NCI-H226 (cell line): ENCODE measurements at places on chromosomes 11 and 22.
A peak's percentile ranks its signal among the peaks of the same experiment; 100 is the strongest.

DNA sequence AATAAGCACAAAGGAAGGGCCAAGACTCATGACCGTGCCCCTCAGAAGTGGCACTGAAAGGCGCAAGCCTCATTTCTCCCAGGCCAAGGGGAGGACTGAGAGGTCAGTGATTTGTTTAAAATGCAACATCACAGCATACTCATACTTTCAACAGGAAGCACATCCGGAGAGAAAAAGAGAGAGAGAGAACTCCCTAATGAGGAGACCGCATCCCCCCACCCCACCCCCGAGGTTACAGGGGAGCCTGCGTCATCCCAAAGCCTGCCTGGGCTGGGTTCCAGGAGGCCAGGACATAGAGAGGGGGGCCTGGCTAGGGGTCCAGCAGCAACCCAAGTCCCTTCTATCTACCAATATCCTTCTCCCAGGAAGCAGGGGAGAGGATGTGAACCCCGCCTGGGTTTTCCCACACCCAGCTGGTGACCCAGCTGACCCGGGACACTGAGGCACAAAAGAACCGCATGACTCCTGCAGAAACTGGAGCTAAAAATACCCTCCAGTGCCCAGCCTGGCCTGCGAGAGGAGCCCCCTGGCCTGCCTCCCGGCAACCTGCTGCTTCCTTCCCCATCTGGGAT, 3.8 kb downstream of the CSNK1E start:
- peak; percentile 72 for DNase-seq

- DNase-seq = no peak
Measured at GRCh38 chr11:103367650-103368049, 258.4 kb downstream of the DYNC2H1 start.

- DNase-seq = no peak
Measured at GRCh38 chr11:72370201-72370600, 64.1 kb downstream of the CLPB start.

DNA sequence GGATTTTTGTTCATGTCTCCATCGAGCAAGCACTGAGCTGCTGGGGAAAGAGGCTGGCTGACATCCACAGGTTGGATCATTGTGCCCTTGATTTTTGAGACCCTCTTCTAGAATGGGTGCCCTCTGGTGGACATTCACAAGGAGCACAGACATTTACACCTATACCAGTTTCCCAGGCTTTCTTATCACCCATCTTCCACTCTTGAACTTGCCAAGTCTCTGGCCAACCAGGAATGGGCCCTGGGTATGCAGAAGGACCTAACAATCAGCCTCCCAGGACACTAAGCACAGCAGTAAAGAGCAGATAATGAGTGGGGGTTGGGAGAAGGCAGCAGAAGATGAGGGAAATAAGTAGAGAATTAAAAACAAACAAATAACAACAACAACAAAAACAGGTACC, 5.7 kb upstream of the INTS4 start:
- peak; percentile 59 for DNase-seq

DNA sequence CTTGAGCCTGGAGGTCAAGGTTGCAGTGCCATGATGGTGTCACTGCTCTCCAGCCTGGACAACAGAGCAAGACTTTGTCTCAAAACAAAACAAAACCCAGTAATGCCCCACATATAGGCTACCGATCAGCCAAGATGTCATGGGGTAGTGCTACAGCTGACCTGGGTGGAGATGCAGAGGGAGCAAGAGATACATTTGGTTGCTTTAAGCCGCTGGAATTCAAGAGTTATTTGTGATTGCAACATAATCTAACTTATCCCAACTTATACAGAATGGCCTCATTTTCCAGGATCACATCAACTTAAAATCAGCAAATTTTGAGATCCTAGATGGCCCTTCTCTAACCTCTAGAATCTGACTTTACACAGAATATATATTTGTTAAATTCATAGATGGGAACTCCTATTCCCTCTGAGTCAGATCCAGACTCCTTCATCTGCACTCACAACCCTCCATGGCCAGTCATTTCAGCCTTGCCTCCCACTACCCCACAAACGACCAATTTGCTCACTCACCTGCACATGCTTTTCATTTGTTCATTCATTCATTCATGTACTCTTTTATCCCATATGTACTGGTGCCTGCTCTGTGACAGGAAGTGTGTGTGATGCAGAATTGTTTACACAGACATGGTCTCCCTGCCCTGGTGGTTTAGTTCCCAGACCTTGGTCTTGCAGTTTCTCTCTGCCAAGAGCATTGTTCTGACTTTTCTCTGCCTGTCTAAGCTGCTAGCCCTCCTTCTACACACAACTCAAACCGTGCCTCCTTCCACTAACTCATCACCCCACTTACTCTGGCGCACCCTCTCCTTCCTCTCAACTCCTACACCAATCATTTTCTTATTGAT, 24.1 kb upstream of the APLNR start:
- no peak for DNase-seq

GRCh38 chr11:114621950-114622809, 26.6 kb upstream of the NXPE4 start:
- no peak for DNase-seq

GRCh38 chr22:28741785-28742561, at the start of the genes CHEK2 and HSCB:
Gene CHEK2 (minus strand): TSS chr22:28741820. CDS start chr22:28734721, 7,099 bp downstream.
Gene HSCB (plus strand): TSS chr22:28742039. CDS start chr22:28742096, 57 bp downstream.
- peak; percentile 90 for DNase-seq

DNA sequence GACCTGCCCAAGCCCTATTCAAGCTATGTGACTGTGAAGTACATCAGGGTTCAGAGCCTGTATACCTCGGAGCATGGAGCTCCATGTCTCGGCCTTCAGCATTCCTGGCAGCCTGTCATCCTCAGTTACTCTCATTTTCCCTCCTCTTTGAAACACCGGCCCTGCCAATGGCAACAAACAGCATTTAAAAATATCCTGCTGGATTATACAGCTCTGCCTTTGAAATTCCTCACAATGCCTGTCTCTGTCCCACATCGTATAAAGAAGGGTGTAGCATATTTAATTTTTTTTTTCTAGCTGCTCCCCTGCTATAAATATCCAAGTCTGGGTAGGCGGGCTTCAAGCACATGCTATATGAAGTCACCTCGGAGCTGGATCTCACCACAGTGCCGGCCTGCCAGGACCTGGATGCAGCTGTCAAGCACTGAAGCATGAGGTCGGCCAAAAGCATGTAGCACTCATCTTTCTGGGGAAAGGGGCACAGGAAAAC, 11.8 kb downstream of the ABTB2 start:
- no peak for DNase-seq

DNA sequence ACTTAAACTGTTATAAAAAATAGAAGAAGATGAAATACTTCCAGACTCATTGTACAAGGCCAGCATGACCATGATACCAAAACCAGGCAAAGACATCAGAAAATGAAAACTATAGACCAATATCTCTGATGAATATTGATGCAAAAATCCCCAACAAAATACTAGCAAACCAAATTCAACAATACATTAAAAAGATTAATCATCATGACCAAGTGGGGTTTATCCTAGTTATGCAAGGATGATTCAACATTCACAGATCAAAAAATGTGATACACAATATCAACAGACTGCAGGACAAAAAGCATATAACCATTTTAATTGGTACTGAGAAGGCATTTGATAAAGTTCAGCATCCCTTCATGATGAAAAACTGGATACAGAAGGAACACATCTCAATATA, 824.5 kb upstream of the RAG2 start:
- DNase-seq = no peak

DNA sequence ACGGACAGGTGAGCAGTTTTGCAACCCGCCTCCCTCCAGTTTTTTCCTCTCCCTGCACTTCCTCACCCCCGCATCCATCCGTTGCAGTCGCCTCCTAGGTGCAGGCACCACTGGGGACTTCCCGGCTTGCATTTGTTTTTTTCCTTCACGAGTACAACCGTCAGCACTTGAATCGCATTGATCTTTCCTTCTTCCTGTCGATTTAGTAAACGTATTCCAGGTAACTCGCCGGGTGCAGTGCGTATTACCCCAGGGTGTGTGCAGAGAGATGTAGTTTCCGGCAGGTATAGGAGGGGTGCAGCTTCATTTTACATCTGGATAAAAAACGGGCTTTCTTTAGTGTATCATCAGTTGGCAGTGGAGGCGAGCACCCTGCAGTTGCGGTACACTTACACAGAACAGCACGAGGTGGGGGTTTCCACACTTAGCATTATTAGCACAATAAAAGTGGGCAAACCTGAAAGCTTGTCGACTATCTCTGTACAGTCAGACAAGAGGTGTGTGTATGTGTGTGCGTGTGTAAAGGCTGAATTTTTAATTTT, at the start of gene SORL1-AS1:
Gene SORL1-AS1 (minus strand): TSS at position 359 of the 542 bp plus-strand sequence.
- no peak for DNase-seq

- DNase-seq = peak; percentile 5
Measured at GRCh38 chr22:19815093-19815822, 39.4 kb downstream of the GNB1L start.

GRCh38 chr11:126417091-126417862, 61.8 kb downstream of the ST3GAL4 start:
- DNase-seq = no peak

GRCh38 chr11:59918987-59919589, 19.1 kb upstream of the OOSP1 start:
- peak; percentile 68 for DNase-seq

GRCh38 chr11:83674102-83674896, 388.1 kb upstream of the CCDC90B start:
- DNase-seq = no peak

DNA sequence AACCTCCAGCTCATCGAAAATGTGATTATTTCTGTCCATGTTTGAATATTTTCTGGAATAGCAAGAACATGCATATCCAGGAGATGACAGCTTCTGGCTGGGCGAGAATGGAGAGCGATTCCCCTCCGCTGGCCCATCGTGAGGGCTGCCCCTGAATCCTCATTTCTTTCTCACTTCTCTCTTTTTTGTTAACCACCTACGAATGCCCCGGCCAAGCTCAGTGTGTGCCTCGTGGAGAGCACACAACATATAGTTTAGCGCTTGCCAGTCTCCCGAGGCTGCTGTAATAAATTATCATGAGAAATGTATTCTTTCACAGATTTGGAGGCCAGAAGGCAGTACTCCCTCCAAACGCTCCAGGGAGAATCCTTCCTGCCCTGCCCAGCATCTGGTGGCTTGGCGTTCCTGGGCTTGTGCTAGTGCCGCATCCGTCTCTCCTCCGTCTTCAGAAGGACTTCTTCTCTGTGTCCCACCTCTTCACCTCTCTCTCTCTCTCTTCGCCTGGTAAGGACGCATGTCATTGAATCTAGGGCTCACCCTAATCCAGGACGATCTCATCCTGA, 1306.0 kb downstream of the TBC1D22A start:
- no peak for DNase-seq

- DNase-seq = peak; percentile 93
Measured at GRCh38 chr11:128409476-128409875, 177.9 kb downstream of the ETS1 start.

DNA sequence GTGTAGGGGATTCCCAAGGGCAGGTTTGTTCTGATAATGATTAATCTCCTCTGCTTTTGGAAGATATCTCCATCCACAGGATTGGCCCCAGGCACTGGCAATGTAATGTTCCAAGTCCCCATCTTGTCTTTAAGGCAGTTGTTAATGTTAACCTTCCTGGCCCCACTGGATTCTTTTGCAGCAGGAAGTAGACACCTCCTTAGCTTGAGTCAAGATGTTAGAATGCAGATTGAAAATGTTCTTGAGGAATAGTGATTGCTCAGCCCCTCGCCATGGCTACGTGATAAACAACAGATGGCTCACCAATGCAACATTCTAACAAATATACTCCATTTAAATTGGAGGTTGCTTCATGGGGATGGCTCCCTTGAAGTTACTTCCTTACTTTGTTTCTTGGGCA, 7.3 kb downstream of the HEPHL1 start:
- peak; percentile 98 for DNase-seq

- DNase-seq = no peak
Measured at GRCh38 chr11:121123496-121124069, 22.5 kb downstream of the TECTA start.

- DNase-seq = peak; percentile 63
Measured at GRCh38 chr11:77959434-77959833, 35.0 kb downstream of the INTS4 start.

GRCh38 chr22:37498289-37498909, 12.2 kb upstream of the MFNG start:
- DNase-seq = no peak

DNA sequence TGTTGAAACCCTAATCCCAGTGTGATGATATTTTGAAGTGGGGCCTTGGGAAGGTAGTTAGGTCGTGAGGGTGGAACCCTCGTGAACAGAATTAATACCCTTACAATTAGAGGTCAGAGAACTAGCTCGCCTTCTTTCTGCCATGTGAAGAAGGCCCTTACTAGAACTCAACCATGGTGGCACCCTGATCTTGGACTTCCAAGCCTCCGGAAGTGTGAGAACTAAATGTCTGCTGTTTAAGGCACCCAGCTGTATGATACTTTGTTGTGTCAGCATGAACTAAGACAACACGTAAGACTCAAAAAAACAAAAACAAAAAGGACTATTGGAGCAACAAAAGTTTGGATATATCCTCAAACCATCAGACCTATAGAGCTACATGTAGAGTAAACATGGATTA, 52.0 kb downstream of the TMEM123 start:
- no peak for DNase-seq

DNA sequence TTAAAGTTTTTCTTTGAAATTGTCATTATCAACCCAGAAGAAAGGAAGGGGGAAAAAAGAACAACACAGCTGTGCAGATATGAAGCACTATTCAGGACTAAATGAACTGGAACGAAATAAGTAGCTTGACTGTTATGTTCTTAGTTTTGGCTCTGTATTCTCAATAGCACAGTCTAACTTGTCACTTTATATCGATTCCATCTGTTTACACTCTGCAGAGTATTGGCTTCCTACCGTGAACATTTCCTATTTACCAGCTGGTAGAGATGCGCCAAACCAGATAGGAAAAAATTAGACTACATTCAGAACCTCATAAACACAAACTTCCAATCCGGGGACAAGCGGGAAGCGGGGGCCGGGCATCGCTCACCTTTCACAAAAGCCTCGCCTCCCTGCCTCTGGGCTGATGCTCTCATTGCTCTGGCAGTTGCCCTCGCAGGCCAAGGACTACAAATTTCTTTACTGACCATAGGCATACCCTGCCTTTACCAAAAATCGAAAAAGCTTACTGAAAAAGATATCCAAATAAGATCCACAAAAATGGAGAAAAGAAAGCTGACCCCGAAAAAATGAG, 66.2 kb downstream of the EFCAB6 start:
- no peak for DNase-seq

GRCh38 chr11:1229471-1230120, 6.7 kb downstream of the MUC5B start:
- no peak for DNase-seq

GRCh38 chr11:19187833-19188258, 13.9 kb downstream of the CSRP3 start:
- DNase-seq = no peak

GRCh38 chr22:37196539-37197450, 8.7 kb upstream of the C1QTNF6 start:
- peak; percentile 82 for DNase-seq

- no peak for DNase-seq
Measured at GRCh38 chr11:102220728-102221467, 96.4 kb upstream of the BIRC3 start.

DNA sequence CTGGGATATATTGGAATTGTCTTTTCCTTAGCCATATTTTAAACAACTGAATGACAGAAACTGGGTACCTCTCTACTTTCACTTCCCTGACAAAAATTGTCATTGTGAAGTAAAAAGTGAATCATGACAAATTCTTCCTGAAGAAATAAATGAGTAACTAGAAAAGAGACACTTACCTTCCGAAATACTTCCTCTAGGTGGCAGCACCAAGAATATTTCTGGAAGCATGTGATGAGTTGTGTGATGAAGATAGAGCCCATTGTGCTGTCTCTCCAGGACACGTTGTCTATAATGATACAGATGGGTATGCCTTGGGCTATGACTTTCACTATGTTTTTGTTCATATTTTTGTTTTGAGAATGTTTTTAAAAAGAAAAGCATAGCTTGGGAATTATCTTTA, 21.5 kb downstream of the CASP4 start:
- DNase-seq = peak; percentile 35

GRCh38 chr22:27412866-27413445, 388.6 kb downstream of the MN1 start:
- DNase-seq = no peak
